GM12864 (cell line): ENCODE measurements at places on chromosomes 4 and X.

- DNase-seq: no peak
Measured at GRCh38 chr4:119797238-119797894, 168.8 kb upstream of the PDE5A start.

GRCh38 chr4:69781458-69782418 is 21.3 kb upstream of the SULT1B1 start:
- DNase-seq: no peak

DNA sequence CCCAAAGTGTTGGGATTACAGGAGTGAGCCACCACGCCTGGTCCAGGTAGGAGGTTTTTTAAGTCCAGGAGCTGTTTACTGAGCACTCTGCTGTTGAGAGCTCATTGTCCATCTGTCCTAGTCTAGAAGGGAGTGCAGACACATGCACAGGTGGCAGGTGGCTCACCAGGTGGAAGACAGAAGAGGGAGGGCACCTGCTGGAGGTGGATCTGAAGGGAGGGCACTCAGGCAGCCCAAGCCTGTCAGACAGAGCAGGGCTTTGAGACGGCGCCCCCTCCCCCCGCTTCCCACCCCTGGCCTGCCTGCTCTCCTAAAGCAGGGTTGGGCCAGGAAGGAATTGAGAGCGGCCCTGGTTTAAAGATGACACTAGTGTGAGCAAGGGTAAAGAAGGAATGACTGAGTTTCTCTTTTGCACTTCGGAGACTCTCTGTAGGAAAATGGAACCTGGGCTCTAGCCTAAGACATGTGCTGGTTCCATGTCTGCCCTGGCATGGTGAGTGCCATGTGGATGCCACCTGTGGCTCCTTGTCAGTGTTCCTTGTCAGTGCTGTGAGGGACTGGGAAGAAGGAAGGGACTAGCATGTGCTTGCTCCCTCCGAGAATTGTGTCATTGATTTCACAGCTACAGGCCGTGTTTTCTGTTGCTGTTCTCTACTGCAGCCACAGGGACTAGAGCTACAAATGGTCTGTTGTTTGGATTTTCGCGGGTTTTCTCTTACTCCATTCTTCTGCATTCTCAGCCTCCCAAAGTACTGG is 108.6 kb downstream of the TNIP2 start:
- no peak for DNase-seq

DNA sequence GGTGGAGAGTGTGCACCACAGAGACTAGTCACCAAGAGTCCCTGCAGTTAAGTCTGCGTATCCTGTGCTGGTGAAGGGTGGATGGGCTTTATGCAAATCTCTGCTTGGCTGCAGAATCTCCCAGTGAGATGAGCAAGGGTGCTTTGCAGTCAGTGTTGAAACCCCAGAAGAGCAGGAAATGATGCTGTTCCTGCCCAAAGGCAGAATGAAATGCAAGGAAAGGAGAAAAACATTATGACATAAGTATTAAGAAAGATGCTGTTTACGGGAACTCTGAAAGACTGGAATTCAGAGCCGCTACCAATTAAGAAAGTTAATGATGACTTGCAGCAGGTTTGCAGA is 25.4 kb upstream of the ACSL1 start:
- peak; percentile 79 for DNase-seq

GRCh38 chr4:6987588-6987961 is 55.6 kb upstream of the TADA2B start:
- no peak for DNase-seq

DNA sequence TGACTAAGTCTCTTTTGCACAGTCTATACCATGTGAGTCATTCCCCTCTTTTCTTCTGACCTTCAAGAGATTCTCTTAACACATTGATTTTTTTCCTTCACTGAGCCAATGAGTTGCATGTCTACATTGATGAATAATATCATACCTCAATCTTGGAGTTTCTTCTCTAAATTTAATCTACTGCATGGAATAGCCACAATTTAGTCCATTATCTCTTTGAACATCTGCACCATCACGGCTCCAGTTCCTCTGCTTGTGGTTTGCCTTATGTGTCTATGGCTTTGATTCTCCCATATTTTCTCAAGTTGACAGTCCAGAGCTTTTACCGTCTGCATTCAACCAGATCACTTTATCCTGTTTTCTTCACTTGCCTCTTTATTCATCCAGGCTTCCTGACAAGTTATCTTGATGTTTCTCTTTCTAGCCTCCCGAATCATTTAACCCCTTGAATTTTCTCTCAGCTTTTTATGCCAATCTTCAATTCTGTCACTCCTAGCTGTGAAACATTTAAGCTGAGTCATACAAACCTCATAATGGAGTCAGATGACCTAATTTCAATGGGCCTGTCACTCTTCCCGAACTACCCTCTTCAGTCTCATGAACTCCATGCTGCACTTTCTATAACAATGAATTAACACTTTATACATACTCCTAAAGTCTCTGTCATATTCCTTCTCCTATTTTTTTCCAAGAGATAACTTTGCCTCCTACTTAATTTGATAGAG is 222.3 kb downstream of the CPE start:
- no peak for DNase-seq

GRCh38 chr4:122537388-122538135 is 81.0 kb upstream of the IL2 start:
- no peak for DNase-seq

- DNase-seq: no peak
Measured at GRCh38 chr4:101205916-101206315, 141.4 kb downstream of the PPP3CA start.

DNA sequence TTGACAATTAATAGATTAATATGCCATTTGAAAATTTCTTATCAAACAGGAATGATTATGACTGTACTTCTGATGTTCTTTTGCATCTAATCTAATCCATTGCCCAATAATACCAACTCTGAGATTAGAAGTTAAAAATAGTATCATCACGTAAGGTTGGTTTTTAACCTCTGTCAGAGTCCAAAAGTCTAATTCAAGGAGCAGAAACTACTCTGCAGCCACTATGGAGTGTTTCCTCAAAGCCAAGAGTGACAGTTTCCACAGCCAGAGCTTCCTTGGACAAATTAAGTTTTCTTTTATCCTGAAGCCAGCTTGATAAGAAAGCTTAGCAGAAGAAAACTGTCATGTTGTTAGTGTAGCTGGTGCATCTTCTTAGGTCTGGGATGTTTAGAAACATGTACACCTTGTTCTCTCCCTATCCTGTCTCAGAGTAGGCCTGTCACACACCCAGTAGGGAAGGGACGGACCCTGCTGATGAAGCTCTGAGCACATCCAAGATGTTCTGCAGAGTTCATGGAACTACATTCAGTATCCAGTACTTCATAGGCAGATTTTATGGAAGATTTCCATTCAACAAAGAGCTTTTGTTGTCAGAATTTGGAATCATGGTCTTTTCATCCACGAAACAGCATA is 20.4 kb upstream of the PI4K2B start:
- no peak for DNase-seq

- no peak for DNase-seq
Measured at GRCh38 chrX:8233091-8233490, 62.0 kb upstream of the VCX2 start.

DNA sequence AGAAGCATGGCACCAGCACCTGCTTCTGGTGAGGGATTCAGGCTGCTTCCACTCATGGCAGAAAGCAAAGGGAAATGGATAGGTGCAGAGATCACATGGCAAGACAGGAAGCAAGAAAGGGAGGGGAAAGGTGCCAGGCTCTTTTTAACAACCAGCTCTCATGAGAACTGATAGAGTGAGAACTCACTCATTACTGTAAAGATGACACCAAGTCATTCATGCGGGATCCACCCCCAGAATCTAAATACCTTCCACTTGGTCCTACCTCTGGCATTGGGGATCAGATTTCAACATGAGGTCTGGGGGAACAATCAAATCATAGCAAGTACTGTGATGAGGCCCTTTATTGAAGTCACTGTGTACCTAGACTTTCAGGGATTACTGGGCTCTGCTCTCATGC is 72.0 kb upstream of the PRDM5 start:
- DNase-seq: no peak

DNA sequence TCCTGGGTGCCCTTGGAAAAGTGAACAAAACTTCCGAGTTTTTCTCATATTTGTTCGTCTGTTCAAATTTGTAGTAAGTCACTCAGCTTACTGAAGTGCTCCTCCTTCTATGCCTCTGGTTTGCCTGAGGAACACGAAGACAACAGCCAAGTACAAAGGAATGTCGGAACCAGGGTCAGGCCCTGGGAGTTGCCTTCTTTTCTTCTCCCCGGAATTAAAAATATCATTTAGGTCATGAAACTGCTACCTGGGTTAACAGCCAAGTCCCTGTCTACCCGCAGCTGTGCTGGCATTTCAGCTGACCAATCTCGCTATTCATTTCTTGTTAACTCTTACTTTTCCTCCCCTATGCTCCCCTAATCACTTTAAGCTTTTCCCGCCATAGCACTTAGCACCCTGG is 137.6 kb upstream of the TEX13D start:
- no peak for DNase-seq

DNA sequence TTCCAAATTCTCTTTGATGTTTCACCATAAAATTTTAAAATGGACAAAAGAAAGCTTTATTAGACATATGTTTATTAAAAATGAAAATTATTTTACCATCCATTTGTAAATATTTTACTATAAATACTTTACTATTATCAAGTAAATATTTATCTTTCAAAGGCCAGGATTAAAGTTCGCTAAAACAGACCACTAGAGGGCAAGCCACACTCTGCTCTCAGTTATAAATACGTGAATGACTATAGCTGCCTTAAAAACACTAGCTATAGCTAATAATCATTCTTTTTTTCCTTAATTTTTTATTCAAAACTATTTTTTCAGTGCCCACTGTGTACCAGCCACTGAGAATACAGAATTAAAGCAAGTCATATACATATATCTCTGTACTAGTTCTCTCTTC is 38.6 kb downstream of the UNC5C start:
- DNase-seq: no peak

DNA sequence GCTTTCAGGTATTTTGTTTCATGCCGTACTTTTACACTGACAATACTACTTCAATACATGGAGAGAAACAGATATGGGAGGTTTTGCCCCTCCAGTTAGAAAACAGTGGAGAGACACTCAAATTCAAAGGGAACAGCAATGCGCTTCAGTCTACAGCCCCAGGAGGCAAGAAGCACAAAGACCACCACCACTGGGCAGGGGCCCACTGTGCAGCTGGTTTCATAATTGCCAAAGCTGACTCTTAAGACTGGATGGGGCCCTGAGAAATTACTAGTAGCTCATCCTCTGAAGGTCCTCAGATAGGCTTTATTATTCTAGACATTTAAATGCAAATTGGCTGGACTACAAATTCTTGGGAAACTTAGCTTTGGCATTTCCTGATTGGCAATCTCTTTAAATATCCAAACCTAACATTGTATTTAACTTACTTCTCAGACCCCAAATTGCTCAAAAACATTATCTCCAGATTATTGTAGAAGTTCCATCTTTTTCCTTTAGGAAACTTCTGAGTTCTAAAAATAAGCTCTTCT is 85.9 kb upstream of the GPR34 start:
- no peak for DNase-seq

DNA sequence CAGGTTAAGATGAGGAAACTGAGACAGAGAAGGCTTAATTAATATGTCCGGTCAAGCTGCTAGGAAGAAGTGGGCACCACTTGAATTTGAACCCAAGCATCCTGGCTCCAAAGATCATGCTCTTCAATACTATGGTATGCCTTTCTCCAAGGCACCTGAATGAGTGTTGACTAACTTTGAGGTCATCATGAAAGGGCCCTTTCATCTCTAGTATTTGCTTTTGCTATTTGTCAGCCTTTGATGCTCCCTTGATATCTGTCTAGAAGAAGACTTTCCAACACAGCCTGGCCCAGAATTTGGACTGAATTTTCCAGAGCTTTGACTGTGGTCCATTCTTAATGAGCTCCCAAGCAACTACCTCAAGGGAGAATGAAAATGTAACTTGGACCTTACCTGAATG is 179.1 kb upstream of the DKK2 start:
- DNase-seq: no peak
